Posterior cingulate gyrus (tissue), 11 donors: ENCODE measurements at places on chromosomes 7 and 10.
A peak's percentile ranks its signal among the peaks of the same experiment; 100 is the strongest.

DNA sequence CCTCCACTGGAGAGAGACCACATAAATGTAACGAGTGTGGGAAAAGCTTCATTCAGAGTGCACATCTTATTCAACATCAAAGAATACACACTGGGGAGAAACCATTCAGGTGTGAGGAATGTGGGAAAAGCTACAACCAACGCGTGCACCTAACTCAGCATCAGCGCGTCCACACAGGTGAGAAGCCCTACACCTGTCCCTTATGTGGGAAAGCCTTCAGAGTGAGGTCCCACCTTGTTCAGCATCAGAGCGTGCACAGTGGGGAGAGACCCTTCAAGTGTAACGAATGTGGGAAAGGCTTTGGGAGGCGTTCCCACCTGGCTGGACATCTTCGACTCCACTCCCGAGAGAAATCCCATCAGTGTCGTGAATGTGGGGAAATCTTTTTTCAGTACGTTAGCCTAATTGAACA is 20.6 kb downstream of the FAM200A start:
- no peak for DNase-seq

DNA sequence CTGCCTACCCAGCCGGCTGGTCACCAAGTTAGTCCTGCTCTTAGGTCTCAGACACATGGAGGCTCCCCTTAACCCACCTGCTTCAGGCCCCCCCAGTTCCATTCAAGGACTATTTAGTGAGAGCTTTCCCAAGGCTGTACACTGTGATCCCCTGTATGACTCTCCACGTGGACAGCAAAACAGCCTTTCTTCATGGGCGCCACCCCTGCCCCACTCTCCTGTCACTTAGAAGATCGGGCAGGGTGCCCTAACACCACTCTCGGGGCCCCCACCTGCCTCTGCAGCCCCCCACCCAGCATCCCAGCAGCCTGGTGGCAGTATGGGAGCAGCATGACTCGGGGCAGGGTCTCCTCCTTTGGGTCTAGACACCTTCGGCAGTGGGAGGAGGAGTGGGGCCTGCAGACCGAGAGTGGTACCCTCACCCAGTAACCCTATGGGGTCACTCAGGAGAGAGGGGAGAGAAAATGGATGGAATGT is 116.6 kb downstream of the PTPN20 start:
- no peak for DNase-seq

DNA sequence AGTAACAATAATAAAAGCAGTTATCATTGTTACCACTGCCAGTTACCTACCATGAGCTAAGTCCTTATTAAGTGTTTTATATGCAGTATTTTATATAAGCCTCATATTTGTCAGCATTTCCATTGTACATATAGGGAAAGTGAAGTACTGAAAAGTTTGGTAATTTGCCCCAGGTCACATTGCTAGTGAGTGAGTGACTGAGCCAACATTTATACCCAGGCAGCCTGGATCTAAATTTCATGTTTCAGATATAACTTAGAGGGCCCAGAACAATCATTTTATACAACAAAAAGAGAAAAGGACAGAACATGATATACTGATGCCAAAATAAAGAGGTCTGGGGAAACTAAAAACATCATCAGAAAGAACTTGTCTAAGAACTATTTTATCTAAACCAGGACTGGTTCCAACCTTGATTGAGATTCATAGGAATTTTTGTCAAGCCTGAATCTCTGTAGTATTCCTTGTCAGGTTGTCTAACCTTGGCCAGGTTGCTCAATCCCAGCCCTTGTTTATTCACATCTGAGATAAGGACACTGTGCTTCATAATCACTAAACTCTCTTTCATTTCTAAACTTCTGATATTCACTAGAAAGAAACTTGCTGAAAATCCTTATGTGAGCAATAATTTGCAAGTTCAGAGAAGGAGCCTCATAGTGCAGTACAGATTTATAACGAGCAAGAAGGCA is 308.2 kb downstream of the IPMK start:
- no peak for DNase-seq

GRCh38 chr10:84654671-84655070 is 326.3 kb downstream of the CCSER2 start:
- DNase-seq, result no peak

GRCh38 chr7:21412410-21412851 is 15.5 kb upstream of the SP4 start:
- DNase-seq, result no peak

GRCh38 chr7:38330039-38330438 is 56.6 kb upstream of the TARP start:
- no peak for DNase-seq

- DNase-seq, result no peak
Measured at GRCh38 chr7:37205451-37205850, 243.2 kb downstream of the ELMO1 start.

DNA sequence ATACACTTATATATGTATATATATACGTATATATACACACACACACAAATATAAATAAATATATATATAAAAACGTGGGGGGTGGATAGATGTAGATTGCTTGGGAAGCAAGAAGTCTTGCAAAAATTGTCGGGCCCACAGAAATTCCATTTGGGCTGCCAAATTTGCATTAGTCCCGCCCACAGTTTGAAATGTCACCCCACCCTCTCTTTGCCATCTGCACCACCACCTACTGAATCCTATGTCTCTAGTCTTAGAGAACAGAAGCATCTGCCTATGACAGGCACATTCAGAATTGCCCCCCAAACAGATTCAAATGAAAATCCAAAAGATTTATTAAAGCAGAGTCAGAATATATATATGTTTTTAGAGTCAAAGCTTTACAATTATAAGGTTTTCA is 25.6 kb upstream of the CACNA2D1 start:
- no peak for DNase-seq

DNA sequence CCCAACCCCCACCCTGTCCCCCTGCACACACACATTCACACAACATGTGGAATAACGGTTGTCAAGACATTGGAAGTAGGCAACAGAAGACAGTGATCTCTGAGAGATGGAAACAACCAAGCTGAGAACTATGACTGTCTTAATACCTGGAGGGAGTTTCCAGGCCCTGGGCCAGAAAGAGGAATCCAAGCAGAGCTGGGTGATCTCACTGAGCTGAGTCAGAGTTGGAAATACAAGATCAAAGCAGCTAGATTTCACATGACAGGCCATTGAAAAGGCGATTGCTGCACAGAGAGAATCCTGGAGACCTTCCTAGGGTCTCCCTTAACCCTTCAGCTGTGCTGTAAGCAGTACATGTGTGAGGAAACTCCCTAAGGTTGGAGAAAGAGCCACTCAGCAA is 165.8 kb upstream of the PRSS1 start:
- no peak for DNase-seq

GRCh38 chr7:6706666-6707407 is at the start of gene ZNF12:
TSS of gene ZNF12 (minus strand) at chr7:6706947. CDS start at chr7:6705173, 1,774 bp downstream.
- peak; percentile 98 for DNase-seq

DNA sequence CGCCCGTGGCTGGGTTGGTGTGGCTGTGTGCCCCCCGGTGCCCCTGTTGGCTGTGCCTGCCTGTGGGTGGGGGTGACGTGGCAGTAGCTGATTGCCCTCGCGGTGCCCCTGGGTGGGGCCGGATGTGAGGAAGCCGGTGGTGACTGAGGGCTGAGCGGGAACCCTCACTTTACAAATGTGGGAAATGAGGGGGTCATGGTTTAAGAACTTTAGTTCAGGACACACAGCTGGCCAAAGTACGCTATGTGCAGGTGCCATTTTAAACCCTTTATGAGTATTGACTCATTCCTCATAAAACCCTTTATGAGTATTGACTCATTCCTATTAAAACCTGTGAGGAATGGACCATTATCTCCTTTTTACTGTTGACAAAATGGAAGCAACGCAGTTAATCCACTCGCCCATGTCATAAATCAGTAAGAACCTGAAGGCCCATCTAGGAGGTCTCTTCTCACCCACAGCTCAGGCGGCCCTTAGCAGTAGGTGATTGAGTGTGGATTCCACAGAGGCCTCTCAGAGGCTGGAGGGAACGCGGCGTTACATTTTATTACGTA is 290.1 kb upstream of the COBL start:
- no peak for DNase-seq

DNA sequence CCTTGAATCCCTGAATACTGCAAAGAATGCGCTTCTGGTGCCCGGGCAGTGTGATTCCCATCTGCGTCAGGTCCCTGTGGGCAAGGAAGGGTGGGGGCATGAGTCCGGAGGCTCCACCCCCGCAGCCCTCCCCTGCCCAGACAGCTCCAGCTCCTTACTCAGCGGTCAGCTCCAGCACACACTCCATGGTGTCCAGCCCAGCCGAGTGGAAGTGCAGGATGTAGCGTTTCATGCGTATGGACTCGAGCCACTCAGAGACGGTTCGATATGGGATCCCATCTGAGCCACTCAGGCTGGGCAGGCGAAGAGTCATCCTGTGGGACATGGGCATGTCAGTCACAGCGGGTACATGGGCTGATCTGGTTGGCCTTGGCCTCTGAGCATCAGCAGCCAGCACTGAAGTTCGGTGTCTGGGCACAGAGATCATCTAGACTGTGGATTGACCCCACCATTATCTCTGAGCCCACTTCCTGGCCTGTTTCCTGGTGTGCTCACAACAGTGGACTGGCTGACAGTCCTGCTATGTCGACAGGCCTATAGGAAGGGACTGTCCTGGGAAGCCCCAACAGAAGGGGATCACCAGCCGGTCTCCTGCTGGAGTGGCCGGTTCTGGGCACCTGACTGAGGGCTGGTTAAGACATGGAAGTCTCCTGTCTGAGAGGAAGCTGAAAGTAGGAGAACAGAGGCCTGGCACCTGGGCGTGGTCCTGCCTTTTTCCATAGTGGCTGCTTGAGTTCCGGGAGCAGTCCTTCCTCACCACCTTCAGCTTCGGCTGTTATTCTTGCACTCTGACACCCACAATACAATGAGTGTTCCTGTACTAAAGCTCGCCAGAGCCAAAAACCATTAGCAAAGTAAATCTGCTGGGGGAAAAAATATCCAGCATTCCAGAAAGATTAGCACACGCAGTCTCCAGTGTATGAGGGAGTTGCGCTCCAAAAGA is 10.6 kb downstream of the ZYX start:
- DNase-seq, result peak; percentile 87

GRCh38 chr7:29332042-29332811 is 137.7 kb downstream of the CHN2 start:
- no peak for DNase-seq

- DNase-seq, result no peak
Measured at GRCh38 chr10:105757302-105757701, 1116.2 kb downstream of the SORCS3 start.
